D721Med (cell line): ENCODE measurements at places on chromosomes 2 and 18.

GRCh38 chr2:12343141-12343540 is 373.6 kb upstream of the TRIB2 start:
- DNase-seq: no peak

DNA sequence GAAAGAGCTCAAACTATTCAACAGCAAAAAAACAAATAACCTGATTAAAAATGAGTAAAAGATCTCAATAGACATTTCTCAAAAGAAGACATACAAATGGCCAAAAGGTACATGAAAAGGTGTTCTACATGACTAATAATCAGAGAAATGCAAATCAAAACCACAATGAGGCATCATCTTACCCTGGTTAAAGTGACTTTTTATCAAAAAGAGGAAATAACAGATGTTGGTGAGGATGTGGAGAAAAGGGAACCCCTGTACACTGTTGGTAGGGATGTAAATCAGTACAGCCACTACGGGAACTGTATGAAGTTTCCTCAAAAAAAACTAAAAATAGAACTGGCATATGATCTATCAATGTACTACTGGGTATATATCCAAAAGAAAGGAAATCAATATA is 39.8 kb upstream of the TMEM163 start:
- DNase-seq: no peak

DNA sequence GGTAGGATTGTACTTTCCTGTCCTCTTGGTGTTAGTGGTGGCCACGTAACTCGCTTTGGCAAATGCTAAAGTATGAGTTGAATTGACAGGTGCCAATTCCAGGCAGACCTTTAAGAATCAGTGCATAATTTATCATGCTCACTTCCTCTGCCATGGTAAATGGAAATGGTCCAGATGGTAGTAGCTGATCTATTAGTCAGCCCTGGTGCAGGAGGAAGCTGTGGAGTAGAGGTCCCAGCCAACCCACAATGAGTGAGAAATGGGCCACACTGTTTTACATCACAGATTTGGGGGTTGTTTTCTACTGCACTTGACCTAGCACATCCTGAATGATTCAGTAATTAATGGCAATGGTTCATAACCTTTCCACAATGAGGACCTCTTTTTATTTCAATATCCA is 104.4 kb downstream of the RGPD3 start:
- no peak for DNase-seq

GRCh38 chr18:25518716-25519053 is 166.7 kb upstream of the ZNF521 start:
- DNase-seq: no peak

- DNase-seq: no peak
Observed at GRCh38 chr2:167708998-167709397, 538.4 kb downstream of the STK39 start.

DNA sequence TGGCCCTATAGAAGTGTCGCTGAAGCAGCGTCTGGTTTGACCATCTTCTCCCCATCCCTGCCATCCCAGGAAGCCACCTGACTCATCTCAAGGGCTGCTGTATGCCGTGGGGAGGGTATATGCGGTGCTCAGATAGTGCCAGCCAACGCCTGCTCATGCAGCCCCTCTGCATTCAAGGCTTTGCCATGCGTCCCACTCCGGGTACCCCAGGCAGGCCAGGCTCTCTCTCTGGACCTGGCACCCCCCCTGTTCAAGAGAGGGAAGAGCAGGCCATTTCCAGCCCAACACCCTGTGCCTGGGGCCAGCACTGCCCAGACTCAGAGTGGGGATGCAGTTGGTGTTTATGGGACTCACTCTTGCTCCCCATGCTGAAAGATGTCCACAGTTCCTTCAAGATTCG is 130.0 kb downstream of the GLI2 start:
- no peak for DNase-seq

DNA sequence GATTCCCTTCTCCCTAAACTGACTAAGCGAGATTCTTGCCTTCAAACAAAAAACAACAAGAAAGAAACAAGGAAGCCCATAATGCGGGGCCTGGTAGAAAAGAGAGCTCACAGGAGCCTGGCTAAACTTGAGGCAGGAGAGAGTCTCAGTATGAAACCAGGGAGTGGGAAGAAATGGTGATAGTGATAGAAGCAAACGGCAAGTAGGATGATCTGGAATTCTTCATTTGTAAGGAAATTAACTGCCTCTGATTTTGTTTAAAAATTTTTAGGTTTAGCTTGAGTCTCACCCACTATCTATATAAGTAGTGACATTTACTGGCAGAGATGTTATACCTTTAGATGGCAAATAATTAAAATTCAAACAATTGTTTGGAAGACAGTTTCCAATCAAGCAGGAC is 1356.5 kb upstream of the LRRTM1 start:
- DNase-seq: no peak
